ENCODE measurements at places on chromosomes 2 and 18. TPM values are rescaled to one million over a fixed set of nuclear protein-coding genes. Genes with fewer than 3 reads are reported as not detected.

LRRTM4 gene
- 0.40 TPM for total RNA-seq

- no peak for DNase-seq
Measured at GRCh38 chr18:31587529-31587928, 4.1 kb upstream of the TTR start.

AQP12B gene
- not detected for total RNA-seq

HAUS1 gene
- total RNA-seq = 36.8 TPM

GRCh38 chr2:173886613-173887012, 78.6 kb downstream of the SP3 start:
- no peak for DNase-seq

RGPD3 gene
- 0.42 TPM for total RNA-seq

CFAP65 gene
- not detected for total RNA-seq

CCL20 gene
- total RNA-seq = not detected

DNA sequence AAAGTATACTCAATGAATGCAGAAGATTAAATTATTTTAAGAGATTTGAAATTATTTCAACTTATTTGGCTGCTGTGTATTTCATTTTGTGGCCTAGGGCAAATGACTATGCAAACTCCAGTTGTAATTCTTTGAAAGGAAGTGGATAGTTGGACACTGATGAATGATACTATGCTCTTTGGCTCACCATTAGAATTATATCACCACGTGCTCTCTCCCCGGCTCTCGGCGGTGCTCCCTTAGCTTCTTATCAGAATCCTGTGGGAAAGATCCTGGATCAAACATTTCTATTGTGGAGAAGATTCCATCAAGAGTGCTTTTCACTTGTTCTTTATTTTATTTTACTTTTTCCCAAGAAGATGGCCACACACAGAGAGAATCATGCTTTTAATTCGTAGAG, 55.2 kb downstream of the ADCYAP1 start:
- no peak for DNase-seq

DNA sequence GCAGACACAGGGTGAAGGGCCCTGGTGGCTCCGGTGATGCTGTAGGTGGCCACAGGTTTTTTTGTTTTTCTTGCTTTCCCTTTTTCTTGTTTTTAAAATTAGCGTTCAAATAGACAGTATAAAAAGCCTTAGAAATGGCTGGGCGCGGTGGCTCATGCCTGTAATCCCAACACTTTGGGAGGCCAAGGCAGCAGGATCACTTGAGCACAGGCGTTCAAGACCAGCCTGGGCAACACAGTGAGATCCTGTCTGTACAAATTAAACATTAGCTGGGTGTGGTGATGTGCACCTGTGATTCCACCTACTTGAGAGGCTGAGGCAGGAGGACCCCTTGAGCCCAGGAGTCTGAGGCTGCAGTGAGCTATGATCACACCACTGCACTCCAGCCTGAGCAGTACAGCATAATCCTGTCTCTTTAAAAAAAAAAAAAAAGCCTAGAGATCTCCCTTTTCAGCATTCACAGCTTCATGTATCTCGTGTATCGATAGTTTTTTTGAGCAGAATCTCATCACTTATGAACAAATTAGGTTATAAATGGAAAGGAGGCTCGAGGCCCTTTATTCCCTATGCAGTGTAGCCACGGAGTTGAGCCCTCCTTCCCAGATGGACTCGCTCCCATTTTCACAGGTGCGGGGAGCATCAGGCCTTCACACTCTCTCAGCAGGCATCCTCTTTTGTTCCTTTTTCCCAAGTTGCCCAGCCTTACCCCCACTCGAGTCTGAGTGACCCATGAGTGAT, 50.8 kb downstream of the EMILIN2 start:
- no peak for DNase-seq
